EL (cell line): ENCODE measurements at places on chromosomes 6 and 20.

DNA sequence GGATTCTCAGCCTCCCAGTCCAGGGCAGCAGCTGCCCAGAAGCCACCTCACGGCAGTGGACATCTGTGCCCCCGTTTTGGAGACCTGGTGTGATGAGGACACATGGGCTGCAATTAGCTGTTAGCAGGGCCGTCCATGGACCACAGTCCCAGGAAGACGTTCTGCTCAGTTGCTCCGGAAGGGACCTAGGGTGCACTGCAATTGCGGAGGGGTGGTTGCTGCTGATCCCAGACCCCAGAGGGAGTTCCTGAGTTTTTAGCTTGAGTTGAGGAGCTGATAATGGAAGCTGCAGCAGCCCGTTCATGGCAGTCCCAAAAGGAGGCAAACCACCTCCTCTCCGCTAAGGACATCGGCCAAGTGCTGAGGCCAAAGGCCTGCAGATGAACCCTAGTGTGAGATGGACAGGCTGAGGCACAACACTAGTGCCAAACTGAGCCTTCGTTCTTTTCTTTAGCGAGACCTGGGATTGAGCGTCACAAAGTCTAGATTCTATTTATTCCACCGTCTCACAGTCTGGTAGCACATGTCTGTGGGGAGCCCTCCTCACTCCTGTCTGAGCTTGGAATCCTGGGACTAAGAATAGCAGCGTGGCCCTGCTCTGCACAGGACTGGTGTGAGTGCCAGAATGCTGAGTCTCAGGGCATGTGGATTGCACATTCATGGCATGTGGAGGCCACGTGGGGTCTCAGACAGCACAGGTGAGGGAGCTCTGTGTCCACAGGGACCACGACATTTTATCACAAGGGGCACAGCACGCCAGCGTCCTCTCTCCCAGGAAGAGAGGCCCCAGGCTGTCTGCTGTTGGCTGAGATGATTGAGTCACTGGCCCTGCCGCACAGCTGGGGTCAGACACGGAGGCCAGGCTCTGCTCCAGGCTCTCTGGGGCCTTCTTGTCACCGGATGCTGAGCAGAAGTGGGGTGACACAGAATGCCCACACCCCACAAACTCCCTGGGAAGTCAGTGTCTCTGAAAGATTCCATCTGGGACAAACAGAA is 113.4 kb downstream of the PSMB1 start:
- peak; percentile 70 for DNase-seq

DNA sequence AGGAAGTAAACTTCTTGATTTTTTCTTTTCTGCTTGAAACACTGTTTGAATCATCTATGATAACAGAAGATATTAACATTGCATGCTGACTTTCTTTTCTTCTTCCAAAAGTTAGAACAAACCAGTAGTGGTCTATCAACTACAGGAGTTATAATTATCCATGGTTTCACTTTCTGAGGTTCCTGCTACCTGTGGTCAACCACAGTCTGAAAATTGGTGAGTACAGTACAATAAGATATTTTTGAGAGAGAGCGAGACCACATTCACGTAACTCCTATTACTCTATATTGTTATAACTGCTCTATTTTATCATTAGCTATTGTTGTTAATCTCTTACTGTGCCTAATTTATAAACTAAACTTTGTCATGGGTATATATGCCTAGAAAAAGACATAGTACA is 86.1 kb downstream of the MAP7 start:
- DNase-seq: no peak

DNA sequence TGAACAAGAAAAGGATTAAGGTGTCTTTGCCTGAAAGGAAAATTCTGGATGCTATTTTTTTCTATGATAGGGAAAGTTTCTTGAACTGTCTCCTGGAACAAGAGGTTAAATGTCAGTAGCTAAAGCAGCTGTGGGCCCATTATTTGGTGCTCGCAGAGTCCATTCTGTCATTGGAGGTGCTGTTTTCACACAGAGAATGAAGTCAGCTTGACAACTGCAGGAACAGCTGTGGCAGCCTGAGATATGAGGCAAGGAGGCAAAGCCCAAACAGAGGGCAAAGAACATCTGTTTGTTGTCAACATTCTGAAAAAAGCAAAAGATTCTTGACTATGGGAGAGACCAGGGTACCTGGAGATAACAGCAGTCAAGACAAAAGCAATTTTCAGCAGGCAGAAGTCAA is 548.2 kb downstream of the KIF16B start:
- DNase-seq: no peak

- no peak for DNase-seq
Measured at GRCh38 chr6:98116455-98116854, 717.9 kb upstream of the POU3F2 start.

DNA sequence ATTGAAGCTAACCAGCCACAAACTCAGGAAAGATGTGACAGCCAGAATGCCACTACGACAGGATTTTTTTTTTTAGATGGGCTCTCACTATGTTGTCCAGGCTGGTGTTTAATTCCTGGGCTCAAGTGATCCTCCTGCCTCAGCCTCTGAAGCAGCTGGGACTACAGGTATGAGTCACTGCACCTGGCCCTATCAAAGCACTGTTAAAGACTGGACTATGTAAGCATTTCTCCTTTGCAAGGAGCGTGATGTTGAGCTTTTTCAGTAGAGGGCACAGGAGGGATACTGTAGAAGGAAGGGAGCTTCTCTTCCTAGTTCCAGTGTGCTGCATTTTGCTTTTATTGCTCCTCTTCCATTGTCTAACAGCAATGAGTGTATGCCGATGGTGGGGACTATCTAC is 35.8 kb downstream of the ZBTB9 start:
- DNase-seq: no peak

DNA sequence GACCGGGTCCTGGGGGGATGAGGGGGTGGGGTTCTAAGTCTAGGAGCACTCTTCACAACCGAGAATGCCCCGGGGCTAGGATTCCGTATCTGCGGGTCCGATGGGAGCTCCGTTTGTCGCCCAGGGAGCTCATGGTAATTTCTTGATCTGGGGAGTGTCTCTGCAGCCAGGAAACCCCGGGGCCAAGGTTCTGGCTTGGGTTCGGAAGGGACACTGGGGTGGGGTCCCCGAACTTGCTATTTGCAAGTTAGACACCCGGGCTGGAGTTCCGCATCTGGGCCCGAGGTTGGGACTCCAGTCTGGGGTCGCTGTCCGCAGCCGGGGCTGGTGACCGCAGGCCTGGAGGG is 397 bp downstream of the PEDS1 start:
- DNase-seq: no peak

DNA sequence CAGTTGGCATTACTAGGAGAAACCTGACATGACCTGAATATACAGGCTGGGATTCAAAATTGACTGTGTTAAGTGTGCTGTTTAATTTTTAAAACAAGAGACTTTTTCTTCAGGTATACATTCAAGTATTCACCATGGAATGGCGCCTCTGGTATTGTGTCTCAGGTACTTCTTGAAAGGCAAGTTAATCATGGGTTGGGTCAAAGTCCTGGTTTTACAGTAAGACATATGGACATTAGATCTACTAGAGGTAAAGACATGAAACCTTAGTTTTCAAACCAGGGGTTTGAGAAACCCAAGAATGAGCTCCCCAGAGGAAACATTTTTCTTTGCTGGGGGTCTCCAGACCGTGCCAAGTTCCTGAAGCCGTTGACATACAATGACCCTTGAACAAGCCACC is 232.4 kb downstream of the SAMD5 start:
- DNase-seq: no peak

DNA sequence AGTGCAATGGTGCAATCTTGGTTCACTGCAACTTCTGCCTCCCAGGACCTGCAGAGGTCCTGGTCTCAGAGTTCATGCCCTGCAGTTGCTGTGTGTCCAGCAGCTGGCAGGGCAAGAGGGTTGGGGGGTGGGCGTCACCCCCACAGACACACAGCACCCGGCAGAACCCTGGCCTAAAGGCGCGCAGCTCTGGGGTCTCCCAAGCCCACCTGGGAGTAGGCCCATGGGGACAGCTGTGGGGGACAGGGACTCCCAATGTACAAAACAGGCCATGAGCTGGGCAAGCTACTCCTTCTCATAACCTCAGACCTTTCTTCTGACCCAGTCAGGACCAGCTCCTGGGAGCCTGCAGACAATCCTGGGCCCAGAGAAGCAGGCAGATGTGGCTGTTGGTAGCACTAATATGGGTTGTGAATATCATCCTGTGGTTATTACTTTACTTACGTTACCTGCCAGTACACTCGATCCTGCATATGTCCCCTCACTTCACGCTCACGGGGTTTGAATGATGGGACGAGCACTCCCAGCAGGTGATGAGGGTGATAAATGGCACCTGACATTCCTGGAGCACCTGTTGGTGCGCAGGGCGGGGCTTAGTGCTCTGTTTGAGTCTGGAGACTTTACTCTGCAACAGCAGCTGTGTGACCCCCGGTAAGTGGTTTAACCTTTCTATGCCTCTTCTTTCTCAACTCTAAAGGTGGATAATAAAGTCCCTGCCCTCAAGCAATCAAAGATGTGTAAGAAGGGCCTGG is 39.9 kb upstream of the SULF2 start:
- DNase-seq: no peak

DNA sequence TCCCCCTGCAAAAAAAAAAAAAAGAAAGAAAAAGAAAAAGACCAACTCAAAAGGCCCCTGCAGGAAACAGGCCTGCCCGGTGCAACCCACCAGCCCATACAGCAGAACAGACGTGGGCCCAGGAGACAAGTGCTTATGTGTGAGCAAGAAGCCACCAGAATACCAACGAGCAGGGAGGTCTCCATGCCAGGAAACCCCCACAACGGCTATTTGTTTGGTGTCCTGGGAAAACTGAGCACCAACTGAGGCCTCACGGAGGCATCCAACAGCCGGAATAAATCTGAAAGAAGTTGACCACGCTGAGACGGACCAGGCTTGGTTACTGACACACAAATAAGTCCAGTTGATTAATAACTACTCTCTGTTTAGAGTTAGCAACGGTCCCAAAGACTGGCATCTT is 29.7 kb downstream of the PTPRT start:
- no peak for DNase-seq

DNA sequence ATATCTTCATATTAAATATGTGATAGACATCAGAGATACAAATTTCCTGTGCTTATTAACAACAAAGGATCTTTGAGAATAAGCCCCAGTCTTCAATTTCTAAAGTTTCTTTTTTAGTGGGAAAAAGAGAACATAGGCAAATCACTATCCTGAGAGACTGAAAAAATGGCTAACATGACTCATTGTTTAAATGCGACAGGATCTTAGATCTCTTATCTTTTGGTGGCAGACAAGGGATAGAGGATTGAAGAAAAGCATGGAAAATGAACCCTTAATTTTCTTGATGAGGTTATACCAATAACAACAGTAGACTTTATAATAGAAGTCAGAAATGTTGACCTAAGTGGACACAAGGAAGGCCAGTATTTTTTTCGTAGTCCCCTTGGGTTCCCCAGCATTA is 178.6 kb upstream of the MAP3K7 start:
- peak; percentile 21 for DNase-seq

- peak; percentile 40 for DNase-seq
Measured at GRCh38 chr20:32018269-32019155, 8.3 kb downstream of the CCM2L start.

GRCh38 chr6:148370176-148370575 is 27.5 kb downstream of the SASH1 start:
- DNase-seq: no peak

- DNase-seq: no peak
Measured at GRCh38 chr20:59144179-59144830, 19.3 kb upstream of the ZNF831 start.

GRCh38 chr6:156916130-156916801 is 139.1 kb downstream of the ARID1B start:
- DNase-seq: no peak

- no peak for DNase-seq
Measured at GRCh38 chr6:124694139-124694705, 268.0 kb upstream of the RNF217 start.

DNA sequence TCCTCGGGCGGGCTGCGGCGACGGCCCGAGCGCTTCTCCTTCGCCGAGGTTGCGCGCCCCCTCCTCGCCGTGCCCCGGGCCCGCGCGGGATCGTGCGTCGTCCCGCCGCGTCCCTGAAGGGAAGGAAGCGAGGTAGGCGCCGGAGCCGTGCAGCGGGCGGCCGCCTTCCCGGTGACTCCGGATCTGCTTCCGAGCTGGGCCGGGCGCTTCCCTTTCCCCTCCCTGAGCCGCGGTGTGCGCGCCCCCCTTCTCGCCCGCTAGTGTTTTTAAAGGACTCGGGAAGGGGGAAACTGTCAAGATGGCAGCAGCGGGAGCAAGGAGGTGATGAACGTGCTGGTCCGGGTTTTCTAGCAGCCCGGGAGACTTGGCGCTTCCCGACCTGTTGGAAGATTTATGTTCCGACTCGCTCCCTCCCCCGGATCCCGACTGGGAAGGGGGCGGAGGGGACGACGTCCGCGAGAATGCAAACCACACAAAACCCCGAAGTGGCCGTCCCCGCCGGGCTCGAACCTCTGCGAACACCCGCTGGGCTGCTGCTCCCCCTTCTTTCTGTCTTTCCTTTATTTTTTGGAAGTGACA is 744 bp upstream of the FOXO3 start:
- DNase-seq: peak; percentile 76

- no peak for DNase-seq
Measured at GRCh38 chr6:68958327-68958726, 323.2 kb downstream of the ADGRB3 start.

GRCh38 chr20:48703511-48704219 is 124.1 kb downstream of the PREX1 start:
- DNase-seq: no peak

DNA sequence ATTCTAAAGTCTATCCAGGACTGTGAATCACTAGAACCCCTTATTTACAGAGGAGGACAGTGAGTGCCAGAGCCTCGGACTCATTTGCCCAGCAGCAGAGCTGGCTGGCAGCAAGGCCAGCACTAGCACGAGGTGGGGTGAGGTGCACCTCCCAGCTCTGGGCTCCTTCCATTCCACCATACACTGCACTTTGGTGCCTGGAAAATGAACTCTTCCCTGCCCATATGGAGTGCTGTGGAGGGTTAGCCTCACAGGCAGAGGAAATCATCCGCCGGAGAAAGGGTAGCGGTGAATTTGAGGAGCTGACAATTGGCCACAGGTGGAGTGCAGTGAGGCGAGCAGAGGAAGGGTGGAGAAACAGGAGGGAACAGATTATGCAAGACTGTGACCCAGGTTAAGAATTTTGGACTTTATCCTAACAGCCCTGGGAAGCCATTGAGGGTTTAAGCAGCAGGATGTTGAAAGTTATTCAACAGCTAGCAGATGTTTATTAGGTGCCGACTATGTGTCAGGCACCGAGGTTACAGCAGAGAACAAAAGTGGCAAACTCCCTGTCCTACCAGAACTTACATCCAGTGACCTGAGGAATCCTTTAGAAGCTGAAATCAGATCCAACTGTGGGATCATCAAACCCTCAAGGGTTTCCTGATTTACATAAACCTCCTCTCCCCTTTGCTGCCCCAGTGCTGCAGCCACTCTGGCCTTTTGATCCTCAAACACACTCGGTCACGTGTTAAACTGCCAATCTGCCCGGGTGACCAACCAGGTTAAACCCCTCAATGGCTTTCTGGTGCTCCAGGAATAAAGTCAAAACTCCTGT is 6.2 kb downstream of the TRIM26 start:
- DNase-seq: peak; percentile 24

- DNase-seq: peak; percentile 65
Measured at GRCh38 chr20:57717797-57718196, 8.0 kb upstream of the PMEPA1 start.

GRCh38 chr6:97406633-97407032 is 123.6 kb upstream of the MMS22L start:
- no peak for DNase-seq

- DNase-seq: no peak
Measured at GRCh38 chr20:62636446-62636845, 5.9 kb upstream of the SLCO4A1 start.
